ENCODE measurements at places on chromosomes 1 and 21.

- no peak for DNase-seq
Measured at GRCh38 chr1:244104309-244105060, 53.4 kb downstream of the ZBTB18 start.

GRCh38 chr1:31422505-31423319, 9.7 kb downstream of the SERINC2 start:
- no peak for DNase-seq

DNA sequence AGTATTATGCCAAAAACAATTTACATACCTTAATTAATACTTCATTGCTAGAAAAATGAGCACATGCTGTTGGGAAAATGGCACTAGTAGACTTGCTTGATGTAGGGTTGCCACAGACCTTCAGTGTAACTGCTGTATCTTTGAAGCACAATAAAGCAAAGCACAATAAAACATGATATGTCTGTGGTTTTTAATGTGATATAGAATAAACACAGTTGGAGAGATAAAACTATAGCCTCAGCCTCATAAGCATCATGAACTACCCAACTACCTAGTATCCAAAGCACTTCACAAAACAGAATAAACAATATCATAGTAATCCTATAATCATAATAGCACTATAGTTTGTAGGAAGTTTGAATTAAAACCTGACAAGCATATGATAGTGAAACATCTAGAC, 143.5 kb downstream of the SYT14 start:
- DNase-seq = no peak

GRCh38 chr1:228378090-228378872, 28.4 kb downstream of the TRIM11 start:
- peak; percentile 81 for DNase-seq

DNA sequence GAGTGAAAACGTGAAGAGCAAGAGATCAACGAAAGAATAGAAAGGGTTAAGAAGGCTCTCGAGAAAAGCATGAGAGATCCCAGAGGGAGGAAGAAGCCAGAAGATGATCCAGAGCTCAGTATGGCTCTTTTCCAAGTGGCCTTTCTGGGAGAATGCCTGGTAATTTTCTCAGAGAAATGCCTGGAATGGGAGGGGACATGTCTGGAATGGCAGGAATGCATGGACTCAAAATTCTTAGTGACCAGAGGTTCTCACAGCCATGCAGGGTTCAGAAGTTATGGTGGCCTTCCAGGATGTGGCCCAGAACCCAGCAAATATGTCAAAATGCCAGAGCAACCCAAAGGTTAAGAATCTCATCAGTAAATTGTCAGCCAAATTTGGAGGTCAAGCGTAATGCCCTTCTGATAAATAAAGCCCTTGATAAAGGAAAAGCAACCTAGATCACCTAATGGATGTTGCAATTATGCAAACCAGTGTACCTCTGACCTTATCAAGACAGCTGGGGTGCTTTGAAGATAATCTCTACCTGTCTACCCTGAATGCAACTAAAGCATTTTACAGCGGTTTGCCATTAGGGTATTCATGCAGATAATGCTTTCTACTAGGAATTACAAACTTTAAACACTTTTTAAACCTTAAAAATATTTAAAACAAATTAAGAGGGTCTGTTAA, 53.1 kb downstream of the NBPF6 start:
- DNase-seq = no peak

GRCh38 chr1:220733086-220733601, 15.0 kb upstream of the MTARC2 start:
- DNase-seq = peak; percentile 20

GRCh38 chr1:75791022-75791421, 5.0 kb downstream of the RABGGTB start:
- DNase-seq = peak; percentile 15

- DNase-seq = no peak
Measured at GRCh38 chr1:163147019-163147418, 55.7 kb downstream of the RGS5 start.

DNA sequence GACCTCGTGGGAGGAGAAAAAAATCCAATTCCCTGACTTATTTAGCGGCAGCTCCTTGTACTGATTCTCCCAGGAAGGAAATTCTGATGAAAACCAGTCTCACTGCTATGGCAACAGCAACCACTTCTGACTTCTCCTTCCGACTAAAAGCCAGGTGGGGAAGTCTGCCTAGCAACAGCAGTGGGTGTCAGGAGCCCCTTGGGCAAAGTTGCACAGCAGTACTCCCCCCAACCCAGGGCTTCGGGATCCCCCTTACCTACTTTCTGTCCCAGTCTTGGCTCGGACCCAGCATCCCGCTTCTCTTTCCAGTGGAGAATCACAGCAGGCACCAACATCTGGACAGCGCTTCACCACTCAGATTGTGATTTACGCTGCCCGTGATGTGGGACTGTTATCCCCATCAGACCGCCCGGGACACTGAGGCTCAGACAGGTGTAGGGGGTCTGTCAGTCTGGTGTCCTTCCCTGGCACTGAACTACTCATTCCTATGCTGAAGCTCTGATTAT, 24.6 kb downstream of the NKAIN1 start:
- no peak for DNase-seq

DNA sequence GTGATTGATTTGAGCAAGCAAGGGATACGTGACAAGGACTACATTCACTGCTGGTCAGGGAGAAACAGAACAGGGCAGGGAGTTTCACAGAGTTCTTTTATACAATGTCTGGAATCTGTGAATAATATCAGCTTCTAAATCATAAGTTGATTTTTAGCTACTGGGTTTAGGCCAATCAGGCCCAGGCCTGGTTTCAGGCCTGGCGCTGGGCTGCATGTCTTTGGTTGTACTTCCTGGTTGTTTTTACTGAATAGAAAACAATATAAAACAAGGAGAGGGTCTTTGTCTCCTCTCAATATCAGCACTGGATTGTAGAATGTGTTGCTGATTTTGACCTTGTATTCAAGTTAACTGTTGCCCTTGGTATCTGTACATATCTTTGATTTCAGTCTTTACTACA, 865 bp upstream of the AMY2A start:
- DNase-seq = no peak

DNA sequence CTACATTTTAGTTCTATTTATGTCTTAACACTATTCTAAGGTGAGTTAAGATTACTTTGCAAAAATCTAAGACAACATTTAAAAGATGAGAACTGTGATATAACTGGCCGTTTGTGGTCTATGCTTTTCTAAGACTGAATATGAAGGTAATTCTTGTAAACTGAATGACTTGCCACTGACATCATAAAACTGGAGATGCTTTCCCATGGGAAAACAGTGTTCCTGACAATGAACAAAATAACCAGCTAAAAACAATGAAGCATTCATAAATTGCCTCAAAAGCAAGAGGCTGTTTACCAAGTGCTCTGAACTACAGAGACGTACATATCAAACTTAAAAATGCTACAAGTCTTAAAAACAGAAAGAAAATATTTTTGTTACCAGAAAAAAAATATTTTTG, 54.7 kb downstream of the APP start:
- DNase-seq = peak; percentile 65

- DNase-seq = peak; percentile 87
Measured at GRCh38 chr1:6393400-6394187, at the start of gene ACOT7. TSS of gene ACOT7 (minus strand) at chr1:6393767. CDS start at chr1:6393399, 368 bp downstream.
